ENCODE measurements at places on chromosomes 1 and 21.

DNA sequence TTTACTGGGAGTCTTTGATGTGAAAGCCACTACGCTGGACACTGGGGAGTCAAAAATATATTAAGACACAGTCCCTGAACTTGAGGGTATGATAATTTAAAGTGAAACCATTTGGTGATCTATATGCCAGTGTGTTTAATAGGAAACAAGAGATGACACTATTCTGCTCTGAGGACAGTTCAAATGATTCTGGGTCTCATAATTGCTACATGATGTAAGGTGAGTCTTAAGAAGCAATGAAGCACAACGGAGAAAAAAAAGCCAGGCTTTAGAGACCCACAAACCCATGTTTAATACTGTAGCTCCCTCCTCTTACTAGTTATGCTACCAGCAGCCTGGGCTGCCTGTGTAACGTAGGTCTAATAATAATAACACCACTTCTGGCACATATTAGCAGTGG, 14.2 kb upstream of the LRRC8D start:
- DNase-seq: no peak

- DNase-seq: no peak
Measured at GRCh38 chr1:181768211-181768929, 285.1 kb downstream of the CACNA1E start.

DNA sequence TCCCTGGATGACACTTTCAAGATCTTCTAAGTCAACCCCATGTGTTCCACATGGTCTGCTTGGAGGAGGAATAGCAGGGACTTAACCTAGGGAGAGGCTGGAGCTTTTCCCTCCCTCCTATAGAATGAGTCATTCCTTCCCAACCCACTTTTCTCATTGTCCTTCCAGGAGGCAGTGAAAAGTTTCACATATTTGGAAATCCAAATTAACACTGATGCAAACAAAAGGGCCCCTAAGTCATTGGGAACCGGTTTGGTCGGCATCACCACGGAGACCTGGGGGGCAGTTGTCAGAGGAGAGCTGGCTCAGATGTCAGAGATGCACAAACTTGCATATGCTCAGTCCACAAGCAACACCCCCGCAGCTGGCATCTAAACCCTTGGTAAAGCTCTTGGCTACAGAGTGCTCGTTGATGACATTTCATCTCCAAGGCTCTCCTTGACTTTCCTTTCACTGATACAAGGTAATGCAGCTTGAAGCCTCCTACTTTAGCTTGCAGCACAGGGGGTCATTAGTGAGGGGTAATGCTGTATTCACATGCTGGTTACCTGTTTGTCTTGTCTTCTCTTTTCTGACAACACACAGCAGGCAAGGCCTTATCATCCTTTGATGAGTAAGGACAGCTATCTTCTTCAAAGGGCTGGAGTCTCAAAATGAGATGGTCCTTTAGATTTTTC, 12.3 kb upstream of the LRRC8D start:
- DNase-seq: no peak

DNA sequence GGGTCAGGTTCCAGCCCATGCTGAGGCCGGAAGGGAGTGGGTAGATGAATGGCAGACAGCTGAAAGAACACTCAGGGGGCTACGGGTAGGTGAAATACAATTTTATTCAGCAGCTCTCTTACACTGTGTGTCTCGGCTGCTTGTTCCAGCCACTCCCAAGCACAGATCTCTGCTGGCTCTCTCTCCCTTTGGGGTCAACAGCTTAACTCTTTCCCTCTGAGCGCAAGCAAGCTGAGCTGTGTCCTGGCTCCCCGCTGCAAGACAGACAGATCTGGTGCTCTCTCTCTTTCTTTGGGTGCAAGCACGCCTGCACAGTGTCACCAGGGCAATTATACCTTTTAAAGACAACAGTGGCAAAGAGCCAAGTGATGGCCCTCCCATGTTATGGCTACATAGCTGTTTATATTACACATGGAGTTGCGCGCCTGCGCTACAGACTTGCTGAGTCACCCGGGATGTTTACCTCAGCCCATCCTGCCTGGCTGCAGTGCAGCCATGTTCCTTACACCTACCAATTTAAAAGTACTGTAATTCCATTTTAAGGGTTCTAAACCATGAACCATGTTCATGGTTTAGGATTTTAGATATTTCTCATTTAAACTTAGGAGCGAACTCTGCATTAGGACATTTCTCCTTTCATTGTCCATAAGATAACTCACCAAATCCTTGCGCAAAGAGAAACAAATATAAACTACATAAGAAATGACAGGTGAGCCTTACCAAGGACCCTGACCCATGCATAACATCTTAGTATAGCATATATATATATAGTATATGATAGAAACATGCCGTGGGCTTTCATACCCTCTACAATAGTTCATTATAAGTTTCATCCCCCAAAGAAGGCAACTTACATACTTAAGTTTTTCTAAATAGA, 396.5 kb downstream of the SMYD3 start:
- DNase-seq: no peak

DNA sequence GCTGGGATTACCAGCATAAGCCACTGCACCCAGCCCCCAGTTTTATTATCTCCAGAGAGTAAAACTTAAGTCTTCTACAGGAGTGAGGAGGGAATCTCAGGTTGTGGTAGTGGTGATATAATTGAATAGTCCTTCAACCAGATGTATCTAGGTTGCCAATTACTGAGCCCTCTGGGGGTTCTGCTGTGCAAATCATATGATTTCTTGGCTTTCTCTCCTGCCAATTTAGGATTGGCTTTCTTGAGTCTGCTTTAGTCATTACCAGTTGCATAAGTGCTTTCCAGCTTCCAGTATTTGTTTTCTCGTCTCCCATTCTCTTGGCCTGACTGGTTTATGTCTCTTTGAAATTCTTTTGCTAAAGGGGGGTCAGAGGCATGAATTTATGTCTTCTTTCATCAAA, 11.1 kb downstream of the CPT2 start:
- DNase-seq: no peak

DNA sequence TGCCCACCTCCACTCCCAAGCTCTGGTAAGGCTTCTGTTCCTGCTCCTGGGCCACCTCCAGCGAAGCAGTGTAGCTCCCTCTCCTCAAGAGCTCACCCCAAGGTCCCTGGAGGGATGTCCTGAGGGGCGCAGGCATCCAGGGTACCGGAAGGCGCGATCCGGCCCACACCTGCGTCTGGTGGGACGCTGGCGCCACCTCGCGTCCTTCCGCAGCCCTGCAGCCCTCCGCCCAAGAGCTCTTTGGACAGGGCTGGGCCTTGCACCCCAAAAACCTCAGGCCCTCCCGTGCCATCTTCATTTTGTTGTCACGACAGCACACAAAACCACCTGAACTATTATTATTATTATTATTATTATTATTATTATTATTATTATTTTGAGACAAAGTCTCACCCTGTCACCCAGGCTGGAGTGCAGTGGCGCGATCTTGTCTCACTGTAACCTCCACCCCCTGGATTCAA, 49.2 kb upstream of the PAX7 start:
- DNase-seq: no peak

- no peak for DNase-seq
Measured at GRCh38 chr1:85311818-85312217, 35.4 kb upstream of the BCL10 start.

- DNase-seq: no peak
Measured at GRCh38 chr1:40708750-40709099, 17.2 kb downstream of the NFYC start.

- DNase-seq: no peak
Measured at GRCh38 chr21:30552782-30553181, 8.3 kb downstream of the KRTAP19-7 start.

All from stimulated activated CD4-positive, alpha-beta T cell treated with anti-CD3 and anti-CD28 coated beads, Interleukin-1b, Interleukin-23, amount 100 ng/mL, for 4 hours (primary cell).